Heart right ventricle (tissue), 16 donors: ENCODE measurements at places on chromosomes 4 and X. TPM values are rescaled to one million over a fixed set of nuclear protein-coding genes. Genes with fewer than 3 reads are reported as not detected.

The SOD3 gene
- 31.9 TPM for polyA plus RNA-seq

The GPC3 gene
- 3.6 TPM for polyA plus RNA-seq

DNA sequence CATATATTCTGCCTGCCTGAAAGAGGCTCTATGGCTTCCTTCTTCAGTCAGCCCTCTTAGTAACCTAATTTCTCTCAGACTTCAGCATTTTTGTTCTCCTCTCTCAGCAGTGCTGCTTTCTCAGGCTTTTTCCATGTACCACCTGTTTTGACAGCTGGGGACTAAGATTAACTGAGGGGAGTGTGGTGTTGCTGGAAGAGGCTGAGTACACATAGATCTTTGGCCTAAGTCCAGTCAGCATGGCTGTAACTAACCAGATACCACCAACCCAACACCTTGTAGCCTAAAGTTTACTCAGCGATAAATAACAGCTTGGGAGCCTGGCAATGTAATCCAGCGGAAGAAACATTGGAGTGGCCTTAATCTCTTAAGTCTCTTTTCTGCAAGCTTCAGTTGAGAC, 85.5 kb downstream of the RTL3 start:
- no peak for DNase-seq
- H3K4me3 ChIP-seq, result no peak overlapping the region
- no peak overlapping the region for H3K27ac ChIP-seq

- H3K36me3 ChIP-seq, result no peaks in the 10 kb centered on the region
- no peak overlapping the region for H3K27ac ChIP-seq
- DNase-seq, result no peak
- H3K4me1 ChIP-seq, result no peaks in the 10 kb centered on the region
Observed at GRCh38 chr4:18559492-18559891, 537.9 kb upstream of the LCORL start.
